ENCODE measurements at places on chromosomes 1 and 21.

DNA sequence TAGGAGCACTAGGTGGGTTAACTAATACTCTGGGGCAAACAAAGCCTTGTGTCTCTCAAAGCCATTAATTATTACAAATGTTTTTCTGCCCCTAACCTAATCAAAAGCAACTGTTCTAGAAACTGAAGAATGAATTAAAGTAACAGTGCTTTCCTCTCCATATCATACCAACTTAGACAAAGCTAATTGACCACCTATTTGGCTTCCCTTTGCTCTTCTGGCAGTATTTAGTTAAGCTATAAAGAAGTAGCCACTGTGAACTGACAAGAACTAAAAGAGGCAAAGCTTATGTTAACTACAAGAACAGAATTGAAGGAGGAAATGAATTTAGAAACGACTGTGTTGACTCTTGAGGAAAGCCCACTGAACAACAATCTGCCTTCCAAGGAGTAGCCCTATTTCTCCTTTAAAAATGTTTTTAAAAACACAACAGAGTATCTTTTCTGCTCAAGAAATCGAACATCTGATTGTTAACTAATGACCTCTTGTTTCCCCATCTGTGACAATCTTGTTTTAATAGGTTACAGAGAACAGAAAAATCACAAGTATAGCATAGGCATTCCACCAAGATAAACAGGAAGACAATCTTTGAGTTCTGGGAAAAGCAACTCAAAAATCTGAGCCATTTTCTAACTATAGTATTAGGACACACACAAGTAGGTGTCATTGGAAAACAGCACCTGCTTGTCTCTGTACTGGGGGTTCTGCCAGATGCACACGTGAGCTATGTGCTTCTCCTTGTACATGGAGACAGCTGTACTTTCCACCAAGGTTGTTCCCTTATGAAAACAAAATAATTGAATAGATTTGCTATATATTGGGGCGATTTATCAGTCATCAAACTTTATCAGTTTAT, 3.1 kb upstream of the EGLN1 start:
- no peak for DNase-seq

DNA sequence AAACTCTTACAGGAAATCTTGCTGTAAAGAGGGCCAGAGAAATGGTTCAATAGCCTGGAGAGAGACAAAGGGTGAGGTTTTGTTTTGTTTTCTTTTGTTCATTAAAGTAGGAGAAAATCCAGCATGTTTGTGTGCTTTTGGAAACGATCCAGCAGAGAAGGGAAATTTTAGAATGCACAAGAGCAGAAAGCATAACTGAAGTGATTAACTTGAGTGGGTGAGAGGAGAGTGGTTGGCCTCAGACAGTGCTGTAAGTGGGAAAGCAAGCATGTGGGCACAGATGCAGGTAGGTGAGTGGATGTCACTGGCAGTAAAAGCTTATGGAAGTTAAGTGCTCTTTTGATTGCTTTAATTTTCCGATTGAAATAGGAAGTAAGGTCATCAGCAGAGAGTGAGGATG, 50.2 kb downstream of the EEIG2 start:
- DNase-seq: no peak

DNA sequence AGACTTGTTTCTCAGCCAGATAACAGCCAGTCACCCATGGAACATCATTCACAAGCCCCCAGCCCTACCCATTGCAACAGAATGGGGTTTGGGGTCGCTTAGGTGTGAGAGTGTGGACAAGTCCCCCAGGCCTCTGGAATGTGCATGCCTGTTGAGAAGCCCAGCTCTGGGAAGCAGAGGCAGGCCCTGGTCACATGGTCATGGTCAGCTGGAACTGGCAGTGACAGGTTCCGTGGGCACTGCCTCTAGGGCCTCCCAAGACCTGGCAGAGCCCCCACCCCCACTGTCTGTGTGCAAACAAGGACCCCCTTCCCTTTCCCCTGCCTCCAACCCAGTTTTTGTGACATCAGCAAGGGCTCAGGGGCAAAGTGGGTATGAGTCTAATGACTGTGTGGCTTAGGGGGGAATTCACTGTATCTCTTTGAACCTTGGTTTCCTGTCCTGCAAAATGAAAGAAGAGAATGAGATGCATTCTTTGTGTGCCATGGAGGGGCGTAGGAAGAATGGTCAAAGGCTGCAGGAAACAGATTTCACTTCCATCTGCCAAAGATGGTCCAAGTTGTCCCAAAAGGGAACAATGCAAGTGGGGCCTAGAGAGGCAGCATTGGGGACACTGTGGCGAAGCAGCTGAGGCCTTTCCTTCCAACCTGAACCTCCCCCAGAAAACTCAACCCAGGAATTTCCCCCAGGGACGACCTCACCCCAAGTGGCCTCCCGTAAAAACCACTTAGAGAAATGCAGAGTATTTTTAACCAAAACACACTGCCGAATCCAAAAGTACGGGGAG, 34.7 kb upstream of the SELENON start:
- no peak for DNase-seq

GRCh38 chr1:228226956-228227791, 19.3 kb downstream of the OBSCN start:
- peak; percentile 60 for DNase-seq

DNA sequence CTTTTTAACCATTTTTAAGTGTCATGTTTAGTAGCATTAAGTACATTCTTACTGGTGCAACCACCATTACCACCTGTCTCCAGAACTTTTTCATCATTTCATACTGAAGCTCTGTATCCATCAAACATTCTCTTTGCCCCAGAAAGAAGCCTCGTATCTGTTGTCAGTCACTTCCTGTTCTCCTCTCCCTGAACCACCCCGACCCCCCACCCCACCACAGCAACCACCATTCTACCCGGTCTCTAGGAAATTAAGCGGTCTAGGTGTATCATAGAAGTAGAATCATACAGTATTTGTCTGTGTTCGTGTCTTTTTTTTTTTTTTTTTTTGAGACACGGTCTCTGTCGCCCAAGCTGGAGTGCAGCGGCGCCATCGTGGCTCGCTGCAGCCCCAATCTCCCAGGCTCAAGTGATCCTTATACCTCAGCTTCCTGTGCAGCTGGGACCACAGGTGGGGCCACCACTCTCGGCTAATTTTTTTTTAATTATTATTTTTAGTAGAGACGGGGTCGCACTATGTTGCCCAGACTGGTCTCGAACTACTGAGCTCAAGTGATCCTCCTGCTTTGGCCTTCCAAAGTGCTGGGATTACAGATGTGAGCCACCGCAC, 23.7 kb upstream of the EPHA8 start:
- DNase-seq: no peak

GRCh38 chr1:225813214-225813964, 3.5 kb downstream of the EPHX1 start:
- DNase-seq: no peak

- no peak for DNase-seq
These were observed 2.3 kb downstream of the GART start for GRCh38 chr21:33539616-33540015.

DNA sequence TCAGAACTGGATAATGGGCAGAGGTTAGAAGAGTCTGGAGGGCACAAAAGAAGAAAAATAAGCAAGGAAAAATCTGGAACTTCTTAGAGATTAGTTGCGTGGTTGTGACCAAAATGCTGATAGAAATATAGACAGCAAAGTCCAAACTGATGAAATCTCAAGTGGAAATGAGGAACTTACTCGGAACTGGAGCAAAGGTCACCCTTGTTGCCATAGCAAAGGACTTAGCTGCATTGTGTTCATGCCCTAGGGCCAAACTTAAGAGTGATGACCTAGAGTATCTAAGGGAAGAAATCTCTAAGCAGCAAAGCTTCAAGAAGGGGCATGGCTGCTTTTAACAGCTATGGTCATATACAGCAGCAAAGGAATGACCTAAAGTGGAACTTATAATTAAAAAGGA, 180.0 kb downstream of the TTLL7 start:
- DNase-seq: peak; percentile 81

- DNase-seq: no peak
These were observed 183.5 kb upstream of the HMGB4 start for GRCh38 chr1:33680281-33680840.

DNA sequence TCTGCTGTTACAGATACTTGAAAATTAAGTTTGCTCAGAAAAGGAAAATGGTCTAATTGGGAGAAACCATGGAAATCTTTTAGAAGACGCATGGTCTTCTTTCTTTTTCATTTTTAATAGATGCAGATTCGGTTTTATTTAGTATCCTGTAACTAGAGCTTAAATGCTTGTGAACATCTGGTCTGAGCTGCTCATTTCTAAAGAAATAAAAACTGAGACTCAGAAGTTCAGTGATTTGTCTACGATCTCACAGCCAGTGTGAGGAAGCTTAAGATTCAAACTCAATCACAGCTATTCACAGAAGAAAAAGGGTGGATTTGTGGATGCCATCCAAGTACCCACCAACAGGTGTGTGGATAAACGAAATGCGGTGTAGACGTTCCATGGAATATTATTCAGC, 80.0 kb upstream of the TIAM1 start:
- no peak for DNase-seq

- DNase-seq: no peak
These were observed 501 bp upstream of the DNAJC6 start for GRCh38 chr1:65308781-65309303.

- DNase-seq: no peak
These were observed 8.7 kb upstream of the TDRD10 start for GRCh38 chr1:154493276-154493675.

GRCh38 chr1:164557270-164557669, 1.7 kb upstream of the PBX1 start:
- DNase-seq: no peak

GRCh38 chr21:46667741-46668380, 32.4 kb downstream of the PRMT2 start:
- DNase-seq: no peak

DNA sequence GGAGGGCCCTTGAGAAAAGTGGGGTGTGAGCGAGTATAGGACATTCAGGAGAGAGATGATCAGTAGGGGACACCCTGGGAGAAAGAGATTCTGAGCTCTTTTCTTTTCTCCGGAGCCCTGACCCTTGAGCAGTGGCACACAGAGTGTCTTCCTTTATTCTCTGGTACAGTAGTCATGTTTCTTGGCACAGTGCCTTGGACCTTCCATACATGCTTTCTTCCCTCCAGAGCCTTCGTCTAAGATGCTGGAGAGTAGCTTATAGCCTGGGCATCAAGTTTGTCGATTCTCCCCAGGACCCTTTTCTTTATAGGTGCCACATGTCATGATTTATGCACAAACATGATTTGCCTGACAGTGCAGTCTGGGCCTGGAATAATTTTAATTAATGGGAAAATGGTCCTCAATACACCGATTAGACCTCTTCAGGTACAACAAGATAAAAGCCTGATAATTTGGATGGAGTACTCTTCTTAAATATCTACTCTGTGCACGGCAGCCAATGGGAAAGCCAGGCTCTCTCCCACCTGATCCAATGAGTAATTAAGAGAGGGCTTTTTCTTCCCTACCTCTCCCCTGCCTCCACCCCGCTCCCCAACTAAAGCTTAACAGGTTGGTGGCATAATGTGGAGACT, at the start of gene TBX19:
Gene TBX19, plus strand, starts transcription at position 582 of the 632 bp plus-strand sequence. CDS start 214 bp downstream, outside the sequence.
- no peak for DNase-seq

DNA sequence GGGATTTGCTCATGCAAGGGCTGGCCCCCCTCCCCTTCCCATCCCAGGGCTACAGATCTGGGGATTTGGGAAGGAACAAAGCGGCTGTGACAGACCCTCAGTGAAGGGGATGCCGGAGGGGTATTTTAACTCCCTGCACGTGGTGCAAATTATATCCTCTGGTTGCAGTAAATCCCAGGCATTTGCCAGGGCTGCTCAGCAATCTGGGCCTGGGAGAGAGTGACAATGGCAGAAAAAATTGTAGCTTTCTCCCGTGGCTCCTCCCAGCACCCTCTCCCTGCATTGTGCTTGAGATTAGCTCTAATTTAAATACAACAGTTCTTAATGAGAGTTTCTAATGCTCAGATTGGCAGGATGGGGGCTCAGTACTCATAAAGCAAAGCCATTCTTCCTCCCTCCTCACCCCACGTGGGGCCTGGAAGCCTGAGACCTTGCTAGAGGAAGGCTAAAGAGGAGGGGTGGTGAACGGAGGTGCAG, 129.9 kb upstream of the CD34 start:
- no peak for DNase-seq

- DNase-seq: no peak
These were observed 167.2 kb upstream of the IRF2BP2 start for GRCh38 chr1:234776876-234777855.

GRCh38 chr1:26932531-26932930, 11.0 kb downstream of the NUDC start:
- DNase-seq: no peak

DNA sequence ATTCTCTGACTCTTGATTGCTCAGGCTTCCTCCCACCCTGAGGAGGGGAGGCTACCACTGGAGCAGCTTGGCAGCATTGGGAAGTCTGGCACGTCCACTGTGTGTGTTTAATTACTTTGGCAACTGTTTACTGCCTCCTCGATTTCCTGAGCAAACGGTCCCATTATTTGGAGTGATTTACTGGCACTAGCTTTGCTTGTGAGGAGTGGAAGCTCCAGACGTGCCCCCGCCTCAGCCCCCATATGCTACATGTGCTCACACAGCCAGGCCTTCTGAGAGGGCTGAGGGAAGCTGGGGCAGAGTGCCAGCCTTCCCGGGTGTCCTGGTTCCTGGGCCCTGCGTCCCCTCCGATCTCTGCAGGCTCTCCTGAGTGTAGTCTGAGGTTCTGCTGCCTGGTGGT, 306.2 kb downstream of the PTPRU start:
- no peak for DNase-seq

DNA sequence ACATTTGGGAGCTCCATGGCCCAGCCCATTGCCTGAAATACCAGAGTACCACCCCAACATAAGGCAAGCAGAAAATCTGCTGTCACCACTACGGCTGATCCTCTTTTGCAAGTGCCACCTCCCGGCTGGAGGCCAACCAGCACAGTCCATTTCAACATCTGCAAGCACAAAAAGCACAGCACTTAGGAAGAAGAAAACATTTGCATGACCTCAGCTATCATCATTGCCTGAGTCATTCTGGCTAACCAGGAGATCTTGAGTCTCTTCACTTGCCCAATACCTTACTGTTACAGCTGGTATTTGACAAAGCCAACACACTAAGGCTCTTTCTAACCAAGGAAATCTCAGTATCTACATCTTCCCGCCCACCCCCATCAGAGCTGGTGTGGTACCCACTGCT, 55.9 kb downstream of the NEK7 start:
- peak; percentile 81 for DNase-seq

DNA sequence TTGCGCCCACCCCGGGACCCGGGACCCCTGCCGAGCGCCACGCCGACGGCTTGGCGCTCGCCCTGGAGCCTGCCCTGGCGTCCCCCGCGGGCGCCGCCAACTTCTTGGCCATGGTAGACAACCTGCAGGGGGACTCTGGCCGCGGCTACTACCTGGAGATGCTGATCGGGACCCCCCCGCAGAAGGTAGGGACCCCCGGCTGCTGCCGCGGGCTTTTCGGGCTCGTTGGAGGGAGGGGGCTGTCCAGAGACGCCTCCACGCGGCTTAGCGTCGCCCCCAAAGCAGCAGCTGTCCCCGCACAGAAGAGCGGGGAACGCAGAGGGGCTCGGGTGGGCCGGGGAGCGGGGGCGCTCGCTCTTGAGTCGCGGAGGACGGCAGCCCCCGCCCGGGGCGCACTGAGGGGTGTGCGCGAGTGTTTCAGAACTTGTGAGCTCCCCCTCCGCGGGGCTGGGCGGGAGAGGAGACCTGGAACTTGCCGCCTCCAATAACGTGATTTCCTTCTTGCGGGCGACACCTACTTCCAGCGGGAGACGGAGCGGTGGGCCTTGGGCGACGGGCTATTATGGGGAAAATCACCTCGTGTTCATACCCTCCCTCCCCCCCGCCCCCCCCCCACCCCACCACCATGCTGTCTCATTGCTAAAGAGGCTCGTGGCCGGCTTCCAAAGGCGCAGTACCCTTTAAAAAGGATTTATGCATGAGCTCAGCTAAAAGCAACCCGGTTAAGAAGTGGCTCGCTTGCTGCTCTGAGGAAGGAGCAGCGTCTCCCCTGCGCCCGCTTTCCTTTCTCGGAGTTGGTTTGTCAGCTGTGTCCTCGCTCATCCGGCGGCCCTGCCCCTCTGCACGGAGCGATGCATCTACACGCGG, 664 bp downstream of the BACE2 start:
- peak; percentile 86 for DNase-seq

Measured in M059J (cell line).